ENCODE measurements at places on chromosomes 1 and 21.

- no peak for DNase-seq
Observed at GRCh38 chr1:196308176-196308575, 300.1 kb downstream of the KCNT2 start.

DNA sequence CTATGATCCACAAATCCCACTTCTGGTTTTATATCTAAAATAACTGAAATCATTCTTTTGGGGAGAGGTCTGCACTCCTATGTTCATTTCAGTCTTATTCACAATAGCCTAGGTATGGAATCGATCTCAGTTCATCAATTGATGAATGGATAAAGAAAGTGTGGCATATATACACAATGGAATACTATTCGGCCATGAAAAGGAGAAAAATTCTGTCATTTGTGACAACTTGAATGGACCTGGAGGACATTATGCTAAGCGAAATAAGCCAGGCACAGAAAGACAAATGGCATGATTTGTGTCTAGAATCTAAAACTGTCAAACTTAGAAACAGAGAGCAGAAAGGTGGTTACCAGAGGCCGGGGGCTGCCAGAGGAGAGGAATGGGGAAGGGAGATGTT lies 5.4 kb upstream of the KRTAP10-8 start:
- DNase-seq: no peak

GRCh38 chr1:58823481-58824010 lies 39.7 kb upstream of the JUN start:
- no peak for DNase-seq

- DNase-seq: no peak
Observed at GRCh38 chr1:9844106-9844505, 20.3 kb upstream of the CLSTN1 start.

- no peak for DNase-seq
Observed at GRCh38 chr1:75908717-75909152, 23.5 kb downstream of the ASB17 start.

DNA sequence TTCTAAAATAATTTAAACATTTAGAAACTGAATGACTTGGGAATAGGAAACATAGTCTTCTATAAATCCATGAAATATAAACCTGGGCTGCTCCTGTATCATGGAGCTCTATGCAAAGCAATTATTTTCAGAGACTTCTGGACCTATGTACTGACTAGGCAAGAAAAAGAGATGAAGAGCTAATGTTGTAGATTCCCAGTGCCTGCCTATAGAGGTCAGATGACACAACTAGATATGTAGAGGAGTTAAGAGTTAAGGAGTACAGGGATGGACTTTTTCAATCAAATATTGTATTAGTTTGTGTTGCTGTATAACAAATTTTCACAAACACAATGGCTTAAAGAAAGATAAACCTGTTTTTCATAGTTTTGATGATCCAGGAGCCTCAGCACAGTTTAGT lies 1434.5 kb downstream of the KCNT2 start:
- DNase-seq: no peak

GRCh38 chr1:206021008-206021625 lies 2.6 kb downstream of the CTSE start:
- no peak for DNase-seq

- DNase-seq: peak; percentile 47
Observed at GRCh38 chr21:37257967-37258877, 8.9 kb downstream of the VPS26C start.

- DNase-seq: no peak
Observed at GRCh38 chr1:87508247-87508787, 179.6 kb downstream of the LMO4 start.

DNA sequence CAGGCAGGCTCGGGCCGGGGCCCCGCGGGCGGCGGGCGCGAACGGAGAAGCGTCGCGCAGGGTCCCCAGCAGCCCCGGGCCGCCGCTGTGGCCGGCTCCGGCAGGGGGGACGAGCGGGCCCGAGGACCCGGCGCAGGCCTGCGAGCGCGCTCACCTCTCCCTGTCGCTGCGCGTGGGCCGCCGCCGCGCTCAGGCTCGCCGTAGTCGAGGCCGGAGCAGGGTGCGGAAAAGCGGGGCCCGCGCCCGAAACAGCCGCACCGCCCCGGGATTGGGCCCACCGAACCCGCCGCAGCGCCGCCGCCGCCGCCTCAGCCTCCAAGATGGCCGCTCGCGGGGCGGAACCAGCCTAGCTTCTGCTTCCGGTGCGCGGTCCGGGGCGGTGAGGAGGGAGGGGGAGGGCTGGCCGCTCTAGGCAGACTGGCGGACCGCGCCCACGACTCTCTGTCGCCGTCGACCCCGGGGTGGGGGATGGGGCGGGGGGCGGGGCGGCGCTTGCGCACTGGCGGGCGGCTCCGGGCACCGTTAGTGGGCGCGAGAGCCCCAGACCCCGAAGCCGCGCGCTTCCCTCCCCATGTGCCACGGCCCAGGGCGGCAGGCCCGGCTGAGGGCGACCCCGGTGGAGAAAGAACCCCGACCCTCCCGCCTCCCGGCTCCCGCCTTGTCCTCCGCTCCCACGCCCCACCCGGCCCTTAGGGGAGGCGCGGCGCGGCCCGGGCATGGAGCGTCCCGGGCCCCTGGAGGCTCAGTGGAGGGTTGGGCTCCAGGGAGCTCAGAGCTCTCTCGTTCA lies at the start of gene UBE2J2:
UBE2J2 (minus strand) TSS at position 343 of the 787 bp plus-strand sequence. CDS start 5,862 bp downstream, outside the sequence.
- peak; percentile 86 for DNase-seq

- no peak for DNase-seq
Observed at GRCh38 chr1:93623875-93624274, 57.8 kb downstream of the BCAR3 start.

- no peak for DNase-seq
Observed at GRCh38 chr1:50427086-50427817, 4.0 kb upstream of the DMRTA2 start.

- no peak for DNase-seq
Observed at GRCh38 chr1:221451741-221452140, 290.1 kb downstream of the DUSP10 start.

GRCh38 chr1:228274452-228275178 lies 66.8 kb downstream of the OBSCN start:
- DNase-seq: no peak

GRCh38 chr1:51955797-51956527 lies 34.5 kb downstream of the RAB3B start:
- DNase-seq: no peak

GRCh38 chr21:38879912-38880576 lies 74.3 kb downstream of the ETS2 start:
- DNase-seq: no peak

GRCh38 chr1:116873680-116874271 lies 35.9 kb upstream of the PTGFRN start:
- DNase-seq: no peak
